ENCODE measurements at places on chromosomes 5 and 9. TPM values are rescaled to one million over a fixed set of nuclear protein-coding genes. Genes with fewer than 3 reads are reported as not detected.

DNA sequence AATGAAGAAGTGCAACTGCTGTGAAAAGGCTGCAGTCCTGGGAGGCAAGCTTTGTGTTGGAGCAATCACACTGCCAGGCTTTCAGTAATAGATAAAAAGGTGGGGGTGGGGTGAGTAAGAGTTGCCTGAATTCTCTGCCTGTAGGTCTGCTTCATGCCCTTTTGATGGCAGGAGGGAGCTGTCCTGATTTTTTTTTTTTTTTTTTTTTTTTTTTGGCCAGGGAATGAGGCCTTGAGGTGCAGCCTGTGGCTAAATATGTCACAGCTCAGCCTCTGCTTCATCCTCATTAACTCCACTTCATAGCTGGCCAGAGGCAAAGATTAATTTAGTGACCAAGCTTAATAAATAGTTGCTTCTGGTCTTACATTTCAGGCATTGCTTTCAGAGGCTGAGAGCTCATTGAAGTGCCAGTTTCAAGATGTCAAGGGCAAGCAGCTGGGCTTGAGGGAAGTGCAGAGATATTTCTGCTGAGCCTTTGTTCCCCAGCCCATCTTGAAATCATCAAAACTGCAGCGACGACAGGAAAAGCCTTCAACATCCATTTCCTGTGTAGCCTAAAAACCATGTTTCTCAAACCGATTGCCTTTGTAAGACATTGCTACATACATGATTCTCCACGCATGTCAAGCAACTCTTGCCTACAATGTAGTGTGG is 134.7 kb downstream of the MACIR start:
- peak; percentile 15 for DNase-seq

Gene LCN1
- not detected for total RNA-seq

- DNase-seq = peak; percentile 100
Observed at GRCh38 chr5:82396871-82397514, 118.8 kb upstream of the RPS23 start.

GRCh38 chr5:128493657-128494329 is 44.3 kb downstream of the FBN2 start:
- DNase-seq = no peak

All from astrocyte (in vitro differentiated cells and primary cell).